ENCODE measurements at places on chromosomes 7 and 10.

- DNase-seq = no peak
These were observed 116.5 kb upstream of the ADARB2 start for GRCh38 chr10:1853801-1854200.

DNA sequence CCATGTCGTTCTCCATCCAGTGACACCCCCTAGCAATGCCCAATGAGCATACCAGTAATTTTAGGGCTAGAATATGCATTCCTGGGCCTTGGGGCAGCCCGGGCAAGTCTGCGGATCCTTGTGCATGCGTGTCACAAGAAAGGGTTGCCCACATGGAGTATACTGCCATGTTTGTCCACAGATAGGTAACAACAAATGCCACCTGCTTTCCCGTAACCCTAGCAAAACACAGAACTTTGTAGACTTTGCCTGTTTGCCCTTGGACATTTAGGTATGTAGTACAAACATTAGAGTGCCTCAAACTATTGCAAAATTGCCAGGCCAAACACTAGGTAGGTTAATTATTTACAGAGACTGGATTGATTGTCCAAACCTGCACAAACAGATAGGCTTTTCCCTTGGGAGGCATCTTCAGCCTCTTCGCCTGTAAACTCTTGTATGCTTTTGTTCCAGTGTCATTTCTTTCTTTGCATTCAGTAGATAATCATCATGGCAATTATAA, 117.0 kb downstream of the ADCY1 start:
- no peak for DNase-seq

DNA sequence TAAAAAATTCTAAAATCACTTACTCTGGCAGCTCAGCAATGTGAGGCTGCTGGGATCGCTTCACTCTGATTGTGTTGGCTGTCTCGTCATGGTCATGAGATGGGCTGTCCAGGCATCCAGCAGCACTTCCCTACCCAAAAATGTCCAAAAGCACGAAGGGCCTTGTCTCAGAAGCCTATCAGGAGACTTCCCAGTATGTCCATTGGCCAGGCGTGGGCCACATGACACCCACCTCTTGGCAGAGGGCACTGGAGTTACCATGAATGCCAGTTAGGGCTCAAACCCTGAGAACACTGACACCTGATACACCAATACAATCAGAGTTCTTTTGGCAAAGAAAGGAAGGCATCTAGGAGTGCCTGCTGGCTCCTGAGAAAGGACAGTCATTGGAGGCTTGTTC, 27.0 kb upstream of the GLI3 start:
- no peak for DNase-seq

DNA sequence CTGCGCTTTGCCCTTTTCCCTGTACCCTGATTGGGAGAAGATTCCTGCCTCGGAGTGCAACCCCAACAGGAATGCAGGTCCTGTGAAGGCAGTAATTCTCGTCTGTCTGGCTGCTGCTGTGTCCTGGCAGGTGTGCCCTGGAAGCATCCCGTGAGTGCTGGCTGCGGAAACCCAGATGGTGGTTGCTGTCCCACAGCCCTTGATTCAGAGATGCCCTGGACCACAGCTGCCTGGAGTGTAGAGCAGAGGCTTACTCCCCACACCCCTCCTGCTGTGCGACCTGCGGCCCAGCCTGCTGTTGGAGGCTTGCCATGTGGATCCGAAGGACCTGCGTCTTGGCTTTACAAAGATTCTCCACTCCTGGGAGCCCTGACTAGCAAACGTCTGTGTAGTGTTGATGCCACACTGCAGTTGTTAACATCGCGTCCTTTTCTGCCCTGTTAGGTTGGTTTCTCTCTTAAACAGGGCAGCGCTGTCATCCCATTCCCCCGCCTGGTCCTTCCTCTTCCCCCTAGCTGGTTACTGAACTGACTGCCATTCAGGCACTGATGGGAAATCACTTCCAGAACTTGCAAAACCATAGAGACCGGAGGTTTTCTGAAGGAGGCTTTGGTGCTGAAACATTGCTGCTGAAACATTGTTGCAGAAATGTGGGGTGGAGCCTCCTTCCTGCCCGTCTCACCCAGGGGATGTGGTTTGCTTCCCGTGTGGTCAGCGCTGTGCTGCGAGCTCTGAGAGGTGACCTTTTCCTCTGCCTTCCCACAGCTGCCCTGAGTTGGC, 53.3 kb downstream of the DNAJB6 start:
- DNase-seq = no peak

GRCh38 chr7:36051501-36051900, 101.6 kb upstream of the EEPD1 start:
- DNase-seq = no peak

DNA sequence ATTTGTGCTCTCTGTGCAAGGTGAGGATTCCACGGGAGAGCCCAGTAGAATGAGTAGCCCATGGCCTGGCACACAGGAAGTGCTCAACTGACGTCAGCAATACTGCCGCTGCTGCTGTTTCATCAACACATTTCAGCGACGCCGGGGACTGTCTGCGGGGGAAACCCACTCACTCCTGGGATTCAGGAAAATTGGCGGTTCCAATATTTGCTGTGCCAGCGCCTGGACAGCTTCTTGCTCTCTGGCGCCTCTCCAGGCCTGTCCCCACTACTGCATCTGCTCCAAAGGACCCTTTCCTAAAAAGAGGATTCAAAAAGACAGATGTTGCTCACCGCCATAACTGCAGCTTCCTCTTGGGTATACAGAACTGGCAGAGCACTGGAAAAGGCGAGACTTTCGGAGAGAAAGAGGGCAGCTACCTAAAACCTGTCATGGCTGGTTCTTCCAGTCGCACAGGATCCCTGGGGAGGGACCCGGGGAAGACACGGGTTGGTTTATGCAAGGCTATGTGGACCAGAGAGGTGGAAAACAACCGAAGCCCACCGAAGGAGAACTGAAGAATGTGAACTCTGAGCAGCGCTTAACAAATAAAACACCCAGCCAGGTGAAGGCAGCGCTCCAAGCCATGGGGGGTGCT, 39.7 kb upstream of the ENO4 start:
- peak; percentile 38 for DNase-seq

DNA sequence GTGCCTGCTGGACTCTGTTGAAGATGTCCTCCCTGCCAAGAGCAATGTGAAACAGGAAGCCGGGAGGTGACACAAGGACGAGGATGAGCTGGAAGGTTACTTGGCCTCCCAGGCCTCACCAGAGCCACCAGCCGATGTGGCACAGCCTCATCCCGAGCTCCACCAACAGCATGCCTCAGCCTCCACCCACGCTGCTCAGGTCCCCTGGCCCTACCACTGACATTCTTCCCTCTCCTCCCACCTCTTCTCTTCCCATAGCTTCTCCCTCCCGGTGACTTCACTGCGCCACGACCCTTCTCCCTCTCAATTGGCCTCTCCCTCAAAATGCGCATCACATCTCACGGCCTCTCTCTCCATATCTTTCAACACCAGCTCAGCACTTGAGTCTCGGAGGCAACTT, 249.9 kb downstream of the SKAP2 start:
- no peak for DNase-seq

DNA sequence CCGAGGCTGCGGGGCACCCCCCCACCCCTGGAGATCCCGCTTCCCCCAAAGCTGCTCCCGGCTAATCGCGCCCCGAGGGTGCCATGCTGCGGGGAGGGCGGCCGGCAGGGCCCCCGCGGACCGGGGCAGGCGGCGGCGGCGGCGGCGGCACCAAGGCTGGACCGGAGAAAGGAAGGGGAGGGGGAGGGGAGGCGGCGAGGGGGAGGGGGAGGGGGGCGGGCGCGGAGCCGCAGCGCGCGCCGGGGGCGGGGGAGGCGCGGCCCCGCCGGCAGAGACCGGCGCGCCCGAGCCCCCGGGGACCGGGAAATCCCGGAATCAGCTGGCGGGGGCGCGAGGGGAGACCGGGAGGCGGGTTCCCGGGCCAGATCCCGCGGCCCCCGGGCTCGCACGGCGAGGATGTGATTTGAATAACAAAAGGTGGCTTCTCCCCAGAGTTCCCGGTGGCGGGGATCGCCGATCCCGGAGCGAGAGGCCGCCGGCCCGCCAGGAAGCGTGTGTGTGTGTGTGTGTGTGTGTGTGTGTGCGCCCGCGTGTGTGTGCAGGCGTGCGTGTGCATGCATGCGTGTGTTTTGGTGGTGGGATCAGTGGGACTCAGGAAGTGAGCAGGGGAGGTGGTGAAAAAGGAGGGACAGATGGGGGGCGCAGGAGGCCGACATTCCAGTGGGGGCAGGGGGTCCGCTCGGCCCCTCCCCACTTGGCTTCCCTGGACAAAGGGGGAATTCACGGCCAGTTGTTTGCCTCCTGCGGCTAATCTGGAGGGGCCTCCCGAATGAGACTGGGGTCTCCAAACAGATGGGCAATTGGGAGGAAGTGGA, 99.5 kb downstream of the HIP1 start:
- peak; percentile 46 for DNase-seq

- DNase-seq = no peak
These were observed 47.5 kb upstream of the DGKB start for GRCh38 chr7:14950013-14950412.

DNA sequence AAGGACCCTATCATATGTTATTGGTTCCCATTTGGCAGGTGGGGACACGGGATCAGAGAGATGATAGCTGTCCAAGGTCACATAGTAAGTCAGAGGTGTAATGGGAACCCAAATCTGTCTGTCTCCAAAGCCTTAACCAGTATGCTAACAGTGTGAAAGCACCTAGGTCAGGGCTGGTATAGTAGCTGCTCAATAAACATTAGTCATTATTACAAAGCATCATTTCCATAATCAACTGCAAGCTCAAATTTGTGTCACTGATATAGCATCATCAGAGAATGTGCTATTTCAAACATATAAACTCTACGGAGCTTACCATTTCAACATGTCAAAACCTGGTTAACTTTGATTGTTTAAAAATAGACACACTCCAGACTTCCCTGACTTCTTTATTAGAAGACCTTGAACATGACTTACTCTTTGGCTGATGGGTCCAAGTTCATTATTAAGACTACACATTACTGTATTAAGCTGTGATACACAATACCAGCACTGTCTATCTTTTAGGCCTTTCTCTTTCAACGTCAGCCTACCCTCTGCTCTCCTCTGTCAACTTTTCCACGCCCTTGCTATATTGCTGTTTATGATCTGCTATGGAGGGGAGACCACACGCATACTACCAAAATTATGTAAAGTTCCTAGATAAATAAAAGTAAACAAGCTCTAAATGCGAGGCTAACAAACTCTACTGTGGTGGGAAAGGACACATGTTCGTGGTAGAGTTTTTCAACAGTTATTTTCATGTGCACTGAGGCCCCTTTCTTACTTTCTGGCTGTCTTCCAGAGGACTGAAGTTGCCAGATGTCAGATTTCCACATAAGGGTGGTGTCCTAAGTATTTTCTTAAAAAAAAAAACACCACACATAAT, 33.6 kb downstream of the DNMBP start:
- no peak for DNase-seq

DNA sequence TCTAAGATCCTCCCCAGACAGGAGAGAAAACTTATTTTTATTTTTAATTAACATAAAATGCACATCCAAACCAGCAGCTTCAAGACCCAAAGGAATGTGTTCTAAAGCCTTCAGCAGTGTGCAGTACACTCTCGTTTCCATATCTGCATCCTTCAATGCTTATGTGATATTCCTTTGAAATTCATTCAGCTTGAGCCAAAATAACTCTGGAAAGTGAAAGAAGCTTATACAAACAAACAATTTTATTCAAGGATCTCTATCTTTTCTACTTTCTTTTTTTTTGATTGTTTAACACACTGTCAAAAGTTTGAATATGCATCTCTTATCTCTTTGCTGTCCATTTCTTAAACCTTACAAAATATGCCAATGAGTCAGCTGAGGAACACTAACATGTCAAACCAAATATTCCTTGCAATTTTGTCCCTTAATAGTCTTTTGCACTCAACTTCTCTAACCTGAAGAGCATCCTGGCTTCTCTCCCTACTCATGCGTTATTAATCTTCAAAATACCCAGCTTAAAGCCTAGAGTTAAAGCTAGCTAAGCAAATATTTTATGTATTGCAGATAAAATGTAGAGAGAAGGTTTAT, 124.3 kb downstream of the THSD7A start:
- no peak for DNase-seq

DNA sequence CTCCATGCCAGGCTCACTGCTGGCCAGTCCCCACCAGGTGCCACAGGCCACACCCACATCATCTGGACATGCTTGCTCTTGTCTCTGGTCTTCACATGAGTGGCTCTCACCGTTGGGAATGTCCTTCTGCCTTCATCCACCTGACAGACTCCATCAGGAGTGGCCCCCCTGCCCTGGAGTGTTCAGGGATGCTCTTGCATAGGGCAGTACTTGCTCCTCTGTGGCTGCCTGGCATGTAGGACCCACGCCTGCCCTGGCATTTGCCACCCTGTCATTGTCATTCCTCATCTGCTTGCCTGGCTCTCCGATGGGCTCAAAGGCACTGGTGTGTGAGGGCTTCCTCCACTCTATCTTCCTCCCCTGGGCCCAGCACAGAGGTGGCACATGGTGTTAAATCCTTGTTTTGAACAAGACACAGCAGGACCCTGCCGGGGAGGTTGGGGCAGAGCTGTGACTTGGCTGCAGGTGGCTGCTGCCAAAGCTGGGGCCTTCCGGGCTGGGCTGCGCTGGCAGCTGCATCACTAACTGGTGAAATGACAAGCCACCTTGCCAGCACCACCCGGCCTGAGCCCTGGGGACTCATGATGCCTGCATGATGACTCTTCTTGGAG, 1.8 kb downstream of the SH2D4B start:
- DNase-seq = no peak

- no peak for DNase-seq
These were observed 1.9 kb upstream of the TAS2R39 start for GRCh38 chr7:143181349-143181748.
